ENCODE measurements at places on chromosomes 5 and 9.

GRCh38 chr5:151058891-151059489, 21.8 kb downstream of the TNIP1 start:
- DNase-seq, result no peak

DNA sequence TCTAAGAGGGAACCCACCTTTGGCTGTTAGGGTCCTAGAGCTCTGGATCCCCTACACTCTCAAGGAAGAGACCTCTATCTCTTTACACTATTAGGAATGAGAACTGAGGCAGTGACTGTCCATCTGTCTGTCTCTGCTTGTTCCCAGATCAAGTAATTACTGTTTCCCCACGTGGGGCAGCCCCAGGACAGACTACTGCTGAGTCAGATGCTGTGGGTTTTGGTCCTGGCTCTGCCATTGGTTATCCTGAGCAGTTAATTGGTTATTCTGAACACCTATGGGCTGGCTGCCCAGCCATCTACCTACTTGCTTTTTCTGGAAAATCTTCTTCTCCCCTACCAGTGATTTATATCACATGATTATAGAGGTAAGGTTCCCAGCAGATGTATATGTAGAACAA, 33.3 kb downstream of the FBXO10 start:
- DNase-seq, result no peak

DNA sequence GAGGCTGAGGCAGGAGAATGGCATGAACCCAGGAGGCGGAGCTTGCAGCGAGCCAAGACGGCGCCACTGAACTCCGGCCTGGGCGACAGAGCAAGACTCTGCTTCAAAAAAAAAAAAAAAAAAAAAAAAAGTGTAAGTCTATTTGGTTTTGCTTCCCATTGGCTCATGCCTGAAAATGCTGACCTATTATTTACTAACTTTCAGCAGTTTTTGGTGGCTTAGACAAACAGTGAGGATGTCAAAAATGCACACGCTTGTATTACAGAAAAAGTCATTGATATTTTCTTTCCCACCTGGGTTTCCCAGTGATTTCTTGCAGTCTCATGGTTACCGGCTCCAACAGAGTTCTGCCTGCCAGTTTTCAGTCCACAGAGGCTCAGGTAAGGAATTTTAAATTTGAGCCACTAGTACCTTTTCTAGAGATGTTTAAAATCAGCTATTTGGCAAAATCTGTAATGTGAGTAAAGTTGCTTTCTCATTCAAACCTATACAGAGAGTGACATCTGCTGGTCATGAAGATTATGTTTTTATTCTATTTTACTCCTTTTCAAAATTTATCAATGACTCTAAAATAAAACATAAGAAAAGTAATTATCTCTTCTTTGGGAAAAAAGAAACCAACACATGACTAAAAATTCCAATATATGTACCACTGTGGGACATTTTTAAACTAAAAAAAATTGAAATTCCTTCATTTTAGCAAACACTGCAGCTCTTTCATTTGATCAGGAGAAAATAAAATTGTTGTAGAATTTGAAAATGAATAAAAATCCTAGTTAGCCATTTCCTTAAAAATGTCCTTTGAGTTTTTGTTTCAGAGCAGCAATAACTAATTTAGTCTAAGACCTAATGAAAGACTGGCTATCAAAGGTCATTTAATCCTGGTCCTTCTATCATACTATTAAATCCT, 8.8 kb downstream of the FAM200C start:
- DNase-seq, result no peak

DNA sequence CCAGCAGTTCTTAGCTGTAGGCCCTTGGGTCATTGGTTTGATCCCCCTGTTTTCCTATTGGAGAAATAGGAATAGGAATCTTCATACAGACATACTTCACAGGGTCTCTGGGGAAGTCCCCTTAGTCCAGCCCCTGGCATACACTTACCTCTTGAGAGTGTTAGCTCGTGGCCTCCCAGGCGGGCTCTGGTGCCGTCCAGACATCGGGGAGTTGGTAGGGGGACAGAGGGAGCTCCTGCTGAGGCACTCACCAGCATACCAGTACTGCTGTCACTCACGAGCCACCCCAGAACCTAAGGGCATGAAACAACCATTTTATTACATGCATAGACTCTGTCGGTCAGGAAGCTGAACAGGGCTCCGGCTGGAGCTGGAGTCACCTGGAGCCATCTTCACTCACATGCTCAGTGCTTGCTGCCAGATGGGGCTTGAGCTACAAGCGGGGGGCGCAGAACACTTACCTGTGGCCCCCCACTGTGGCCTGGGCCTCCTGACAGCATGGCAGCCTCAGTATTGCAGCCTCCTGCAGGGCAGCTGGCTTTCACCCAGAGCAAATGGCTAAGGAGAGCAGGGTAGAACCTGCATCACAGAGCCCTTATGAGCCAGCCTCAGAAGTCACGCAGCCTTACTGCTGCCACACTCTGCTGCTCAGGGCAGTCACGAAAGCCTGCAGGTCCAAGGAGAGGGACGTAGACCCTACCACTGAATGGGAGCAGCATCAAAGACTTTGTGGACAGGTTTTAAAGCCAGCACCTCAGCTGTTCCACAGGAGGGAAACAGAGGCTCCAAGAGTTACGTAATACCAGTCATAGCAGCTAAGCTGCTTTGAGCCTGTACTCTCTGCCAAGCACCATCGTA, 58.3 kb upstream of the ANGPTL2 start:
- DNase-seq, result no peak

GRCh38 chr9:130682421-130683121, 11.0 kb upstream of the EXOSC2 start:
- peak; percentile 82 for DNase-seq

GRCh38 chr5:38341056-38341455, 82.7 kb downstream of the EGFLAM start:
- no peak for DNase-seq

GRCh38 chr9:99181621-99182020, 40.1 kb downstream of the ALG2 start:
- no peak for DNase-seq

DNA sequence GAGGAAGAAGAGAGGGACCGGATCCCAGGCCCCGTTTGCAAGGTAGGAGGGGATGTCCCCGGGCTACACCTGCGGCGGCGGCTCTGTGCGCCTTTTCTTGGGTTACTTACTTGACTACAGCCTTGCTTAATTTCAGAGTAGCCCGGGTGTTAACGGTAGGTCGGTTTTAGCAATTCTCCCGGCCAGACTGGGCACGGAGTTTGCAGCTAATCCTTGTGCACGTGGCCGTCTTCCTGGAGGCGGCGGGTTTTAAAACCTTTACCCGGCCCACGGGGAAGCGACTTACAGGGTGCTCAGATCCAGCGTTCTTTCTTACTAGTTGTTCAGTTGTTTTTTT, 313 bp downstream of the BRIX1 start:
- DNase-seq, result no peak

DNA sequence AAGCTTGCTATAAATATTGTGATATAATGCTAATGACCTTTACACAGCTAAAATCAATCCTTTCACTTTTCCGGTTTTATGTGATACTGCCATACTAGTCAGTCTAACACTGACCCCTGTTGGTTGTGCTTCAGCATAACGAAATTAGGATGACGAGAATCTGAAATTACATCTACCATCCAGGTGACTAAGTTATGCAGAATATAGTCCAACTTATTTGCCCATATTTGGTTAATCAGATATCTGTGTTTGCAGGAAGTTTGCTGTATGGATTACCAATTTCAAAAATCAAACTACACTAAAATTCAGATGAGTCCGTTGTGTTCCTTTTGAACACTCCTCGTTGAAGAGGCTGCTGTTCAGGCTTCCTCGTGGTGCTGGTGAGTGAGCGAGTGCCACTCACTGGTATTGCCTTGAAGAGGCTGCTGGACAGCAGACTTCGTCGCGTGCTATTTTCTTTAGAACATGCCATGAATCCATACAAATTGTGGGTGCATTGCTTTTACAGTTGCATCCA, 32.5 kb downstream of the TENT4A start:
- DNase-seq, result no peak

DNA sequence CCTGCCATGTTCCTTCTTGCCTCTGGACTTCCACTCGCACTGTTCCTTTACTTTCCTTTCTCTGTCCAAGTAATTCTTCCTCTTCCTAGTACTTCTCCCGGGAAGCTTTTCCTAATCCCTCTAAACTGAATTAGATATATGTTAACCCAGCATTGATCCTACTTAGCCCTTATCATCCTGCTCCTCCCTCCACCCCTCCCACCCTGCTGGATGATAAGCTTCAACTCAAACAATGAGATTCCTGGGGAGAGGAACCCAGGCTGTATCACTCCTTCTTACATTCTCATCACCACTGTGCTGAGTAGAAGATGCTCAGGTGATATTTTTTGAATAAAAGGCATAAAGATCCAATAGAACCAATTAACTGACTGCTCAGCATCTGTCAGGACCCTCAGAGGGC, 45.7 kb downstream of the CDK5RAP2 start:
- DNase-seq, result no peak

- no peak for DNase-seq
Measured at GRCh38 chr5:1322955-1323802, 21.7 kb downstream of the CLPTM1L start.

- no peak for DNase-seq
Measured at GRCh38 chr5:8685704-8686103, 816.8 kb downstream of the MTRR start.

DNA sequence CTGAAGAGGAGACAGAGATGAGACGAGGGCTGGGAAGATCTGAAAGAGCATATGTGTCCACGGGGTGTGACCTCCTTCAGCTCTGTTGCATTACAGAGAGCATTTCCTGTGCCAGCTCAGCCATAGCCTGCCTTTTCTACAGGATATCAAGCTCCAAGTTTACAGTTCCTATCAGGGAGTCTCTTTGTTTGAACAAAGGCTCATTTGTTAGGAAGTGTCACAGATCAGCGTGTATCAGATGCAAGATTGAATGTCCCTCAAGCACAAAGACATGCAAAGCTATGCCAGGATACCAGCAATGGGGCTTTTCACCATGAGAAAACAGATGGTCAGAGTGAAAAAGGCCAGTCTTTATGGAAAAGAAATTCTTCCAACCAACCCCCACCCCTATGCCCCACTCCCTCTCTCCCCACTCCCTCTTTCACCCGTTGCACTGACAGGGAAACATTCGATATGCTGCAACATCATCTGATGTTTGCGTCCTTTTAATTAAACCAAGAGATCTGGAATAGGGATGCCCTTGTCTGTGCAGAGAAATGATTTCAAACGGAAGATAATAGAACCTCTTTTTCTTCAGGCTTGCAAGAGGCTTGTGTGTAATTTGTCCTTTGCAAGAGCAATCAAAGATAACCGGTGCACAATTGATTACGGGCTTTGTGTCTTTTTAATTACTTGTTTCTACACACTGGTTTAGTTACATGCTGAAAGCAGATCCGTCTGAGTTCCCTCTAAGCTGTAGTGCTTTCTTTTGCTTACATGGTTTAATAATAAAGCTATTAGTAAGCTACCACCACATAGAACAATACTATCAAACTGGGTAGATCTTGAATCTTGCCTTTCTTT, 263.1 kb upstream of the RGMB start:
- DNase-seq, result peak; percentile 4

DNA sequence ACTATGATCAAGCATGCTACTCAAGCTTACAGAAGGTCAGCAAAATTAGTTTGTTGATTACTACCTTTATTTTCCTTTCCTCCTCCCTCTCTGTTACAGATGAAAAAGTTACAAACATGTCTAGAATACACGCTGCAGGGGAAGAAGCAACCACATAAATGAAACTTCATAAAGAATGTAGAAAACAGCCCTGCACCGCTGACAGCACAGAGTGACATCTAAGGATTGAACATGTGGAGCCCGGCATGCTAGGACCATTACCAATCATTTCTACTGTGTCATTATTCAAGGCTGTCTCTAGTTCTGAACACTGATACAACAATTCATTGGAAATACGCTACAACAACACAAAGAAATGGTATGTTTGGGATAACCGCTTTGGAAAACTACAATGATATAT, 261.1 kb downstream of the MLLT3 start:
- no peak for DNase-seq

DNA sequence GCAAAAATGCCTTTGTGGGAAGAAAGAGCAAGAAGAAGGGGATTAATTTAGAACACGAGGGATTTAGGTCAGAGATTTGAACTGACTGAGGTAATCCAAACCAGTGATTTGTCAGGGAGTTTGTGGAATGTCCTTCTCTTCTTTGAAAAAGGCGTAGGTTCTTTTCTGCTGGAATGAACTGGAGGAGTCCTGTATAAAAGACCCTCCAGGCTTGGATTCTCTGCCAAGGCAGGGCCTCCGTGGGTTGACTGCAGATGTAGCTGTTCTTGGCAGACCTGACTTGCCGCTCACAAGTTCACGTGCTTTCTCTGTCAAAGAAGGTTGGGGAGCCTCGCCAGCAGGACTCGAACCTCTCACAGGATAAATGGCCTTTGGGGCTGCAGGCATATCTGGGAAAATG, 62.8 kb upstream of the STC2 start:
- DNase-seq, result no peak

GRCh38 chr9:38125889-38126288, 56.9 kb upstream of the SHB start:
- DNase-seq, result no peak

- DNase-seq, result no peak
Measured at GRCh38 chr9:33285502-33285901, 4.8 kb upstream of the NFX1 start.

DNA sequence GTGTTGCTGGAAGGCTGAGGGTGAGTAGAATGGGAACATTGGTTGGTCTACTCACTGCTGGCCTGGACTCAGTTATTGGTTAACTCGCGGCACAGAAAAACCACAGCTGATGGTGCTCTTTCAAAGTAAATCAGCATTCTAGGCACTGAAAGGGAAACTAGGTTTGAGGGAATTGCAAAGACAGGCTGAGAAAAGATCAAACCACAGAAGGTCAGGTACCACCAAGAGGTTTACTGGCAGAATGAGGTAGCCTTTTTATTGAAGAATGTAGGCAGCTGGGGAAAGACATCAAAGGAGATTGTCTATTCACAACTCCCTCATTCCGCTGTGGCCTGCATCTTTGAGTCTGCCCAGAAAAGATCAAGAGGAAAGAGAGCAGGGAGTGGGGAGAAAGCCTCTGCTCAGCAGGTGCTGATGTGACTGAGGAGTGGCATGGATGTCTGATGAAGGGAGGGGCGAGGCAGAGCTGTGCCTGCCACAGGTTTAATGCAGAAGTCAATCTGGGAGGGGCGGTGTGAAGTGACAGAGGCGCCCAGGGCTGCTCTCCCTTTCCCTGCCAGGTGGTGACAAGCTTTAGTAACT, 255.5 kb downstream of the MAN2A1 start:
- no peak for DNase-seq

GRCh38 chr9:106779796-106780195, 83.2 kb upstream of the ZNF462 start:
- no peak for DNase-seq

DNA sequence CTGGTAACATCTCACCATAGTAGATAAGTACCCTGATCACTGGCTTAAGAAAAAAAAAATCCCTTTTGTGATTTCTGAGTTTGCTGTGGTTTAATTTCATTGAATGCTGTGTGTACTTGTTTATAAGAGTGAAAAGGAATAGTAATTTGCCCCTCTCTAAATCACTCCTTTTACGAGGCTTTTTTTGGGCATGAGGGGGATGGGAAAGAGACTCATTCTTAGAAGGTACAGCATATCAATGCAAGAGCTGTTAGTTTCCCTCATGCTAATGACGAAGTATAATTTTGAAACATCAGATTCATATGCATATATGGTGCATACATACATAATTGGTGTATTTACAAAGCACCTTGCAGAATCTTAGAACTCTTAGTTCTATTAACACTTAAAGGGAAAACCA, 2.4 kb upstream of the SLC44A1 start:
- DNase-seq, result no peak

GRCh38 chr5:54217826-54218503, 92.4 kb downstream of the ARL15 start:
- peak; percentile 29 for DNase-seq

- DNase-seq, result no peak
Measured at GRCh38 chr9:126413391-126414068, 86.9 kb downstream of the MVB12B start.
